ENCODE measurements at places on chromosomes 5 and 9.

- no peak for DNase-seq
Observed at GRCh38 chr5:165809914-165810313, 2304.5 kb downstream of the MAT2B start.

DNA sequence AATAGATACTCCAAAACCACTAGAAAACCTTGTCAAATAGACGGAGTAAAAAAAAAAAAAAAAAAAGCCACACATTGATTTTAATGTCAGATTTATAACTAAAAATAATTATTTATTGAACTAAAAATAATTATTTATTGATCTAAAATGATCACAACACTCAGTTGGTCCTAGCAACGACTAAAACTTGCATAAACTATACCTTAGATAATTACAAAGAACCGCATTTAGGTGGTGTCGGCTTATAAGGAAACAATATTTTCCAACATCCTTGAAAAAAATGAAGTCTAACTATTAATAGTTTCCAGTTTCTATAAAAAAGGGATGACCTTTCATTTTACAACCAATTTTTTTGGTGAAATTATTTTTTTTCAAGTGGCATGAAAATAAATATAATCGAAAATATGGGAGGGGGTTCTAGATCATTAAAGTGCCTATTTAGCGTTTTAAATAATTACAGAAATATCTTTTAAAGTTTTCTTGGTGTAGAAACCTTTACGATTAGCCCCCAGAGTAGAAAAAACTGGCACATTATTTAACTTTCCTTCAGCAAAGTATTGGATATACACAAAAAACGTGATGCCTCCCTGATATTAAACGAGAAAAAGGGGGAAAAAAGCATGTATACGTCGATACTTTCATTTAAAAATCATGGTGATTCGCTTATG lies 3.7 kb downstream of the ARRDC3 start:
- DNase-seq = no peak

GRCh38 chr9:26650325-26650724 lies 242.3 kb downstream of the CAAP1 start:
- no peak for DNase-seq

- no peak for DNase-seq
Observed at GRCh38 chr9:114431770-114432169, 44.0 kb upstream of the AKNA start.

DNA sequence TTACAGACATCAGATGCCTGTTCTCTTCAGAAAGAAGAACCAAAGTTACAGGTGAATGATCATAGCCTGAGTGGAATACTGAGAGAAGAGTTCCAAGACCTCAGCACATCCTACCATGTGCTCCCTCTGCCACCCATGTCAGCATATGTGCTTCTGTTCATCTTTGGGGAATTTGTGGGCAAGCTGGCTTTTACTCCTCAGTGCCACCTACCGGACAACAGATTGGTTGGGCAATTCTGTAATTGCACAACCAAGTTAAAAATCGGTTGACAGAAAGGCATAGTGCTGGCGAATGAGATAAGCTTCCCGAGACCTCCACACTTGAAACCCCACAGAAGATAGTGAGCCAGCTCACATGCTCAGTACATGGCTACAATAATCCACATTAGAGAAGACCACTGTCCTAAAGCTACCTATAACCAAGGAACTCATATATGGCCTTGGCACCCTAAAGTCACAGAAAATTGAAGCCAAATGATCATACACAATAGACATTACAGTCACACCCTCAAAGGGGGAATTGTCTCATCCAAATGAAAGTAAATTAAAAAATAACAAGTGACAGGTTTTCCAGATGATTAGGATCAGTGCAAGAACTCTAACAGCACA lies 1238.0 kb upstream of the NUDT12 start:
- no peak for DNase-seq

DNA sequence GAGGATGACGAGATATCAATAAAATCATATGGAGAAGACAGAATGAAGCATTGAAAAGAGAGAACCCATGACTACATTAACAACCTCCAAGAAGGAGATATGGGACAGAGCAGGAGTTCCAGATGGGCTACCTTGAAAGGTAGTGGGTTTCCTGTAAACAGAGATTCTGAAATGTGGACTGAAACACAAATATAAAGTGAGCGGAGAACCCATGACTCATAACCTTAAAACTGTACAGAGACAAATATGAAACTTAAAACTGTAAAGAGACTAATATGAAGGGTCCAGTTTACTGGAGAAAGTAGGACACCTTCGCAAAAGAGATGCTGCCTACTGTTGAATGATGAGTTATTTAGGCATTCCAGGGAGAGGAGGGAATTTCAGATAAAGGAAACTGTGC lies 383.7 kb downstream of the CAAP1 start:
- no peak for DNase-seq

DNA sequence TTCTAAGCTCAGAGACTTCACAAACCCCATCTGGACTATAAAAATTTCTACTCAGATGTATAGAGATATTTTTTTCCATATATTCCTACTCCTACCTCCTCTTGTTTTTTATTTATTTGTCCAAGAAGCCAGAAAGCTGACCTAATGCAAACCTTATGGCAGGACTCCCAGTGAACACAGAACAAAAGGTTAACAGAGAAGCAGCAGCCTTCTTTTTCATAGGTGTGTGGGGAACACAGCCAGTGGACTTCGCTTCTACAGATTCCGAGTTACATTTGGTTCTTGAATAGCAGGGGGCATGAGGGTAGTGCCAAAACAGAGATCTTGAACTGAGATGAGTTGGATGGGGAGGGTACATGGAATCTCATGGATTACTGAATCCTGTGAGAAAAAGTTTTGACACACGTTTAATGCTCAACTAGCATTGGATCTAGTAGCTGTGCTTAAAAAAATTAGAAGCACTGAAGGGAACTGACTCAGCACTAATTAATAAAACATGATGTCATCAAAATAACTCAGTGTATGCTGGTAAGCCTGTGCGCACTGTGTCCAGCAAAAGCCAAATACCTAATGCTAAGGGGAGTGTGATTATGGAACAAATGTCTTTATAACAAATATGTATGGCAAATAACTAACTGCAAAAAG lies 240.1 kb downstream of the GABRB2 start:
- DNase-seq = no peak

GRCh38 chr5:52838326-52839015 lies 50.8 kb downstream of the ITGA1 start:
- no peak for DNase-seq

DNA sequence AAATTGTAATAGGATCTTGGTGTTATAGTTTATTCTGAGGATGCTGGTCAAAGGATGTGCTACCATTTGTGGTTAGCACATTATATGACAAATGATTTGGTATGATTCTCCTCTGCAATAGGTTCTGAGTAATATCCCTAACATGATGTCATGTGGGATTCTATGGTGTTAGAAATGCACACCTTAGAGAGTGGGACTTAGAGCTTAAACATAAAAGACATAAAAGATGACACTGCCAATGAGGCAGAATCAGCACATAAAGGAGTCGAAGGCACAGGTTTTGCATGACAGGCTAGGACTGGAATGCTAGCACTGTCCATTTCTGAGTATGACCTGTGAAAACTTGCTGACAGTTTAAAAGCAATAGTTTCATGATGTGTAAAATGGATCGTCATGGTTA lies 100.4 kb downstream of the OSTF1 start:
- DNase-seq = no peak

GRCh38 chr5:168204165-168204564 lies 87.3 kb upstream of the WWC1 start:
- DNase-seq = no peak

DNA sequence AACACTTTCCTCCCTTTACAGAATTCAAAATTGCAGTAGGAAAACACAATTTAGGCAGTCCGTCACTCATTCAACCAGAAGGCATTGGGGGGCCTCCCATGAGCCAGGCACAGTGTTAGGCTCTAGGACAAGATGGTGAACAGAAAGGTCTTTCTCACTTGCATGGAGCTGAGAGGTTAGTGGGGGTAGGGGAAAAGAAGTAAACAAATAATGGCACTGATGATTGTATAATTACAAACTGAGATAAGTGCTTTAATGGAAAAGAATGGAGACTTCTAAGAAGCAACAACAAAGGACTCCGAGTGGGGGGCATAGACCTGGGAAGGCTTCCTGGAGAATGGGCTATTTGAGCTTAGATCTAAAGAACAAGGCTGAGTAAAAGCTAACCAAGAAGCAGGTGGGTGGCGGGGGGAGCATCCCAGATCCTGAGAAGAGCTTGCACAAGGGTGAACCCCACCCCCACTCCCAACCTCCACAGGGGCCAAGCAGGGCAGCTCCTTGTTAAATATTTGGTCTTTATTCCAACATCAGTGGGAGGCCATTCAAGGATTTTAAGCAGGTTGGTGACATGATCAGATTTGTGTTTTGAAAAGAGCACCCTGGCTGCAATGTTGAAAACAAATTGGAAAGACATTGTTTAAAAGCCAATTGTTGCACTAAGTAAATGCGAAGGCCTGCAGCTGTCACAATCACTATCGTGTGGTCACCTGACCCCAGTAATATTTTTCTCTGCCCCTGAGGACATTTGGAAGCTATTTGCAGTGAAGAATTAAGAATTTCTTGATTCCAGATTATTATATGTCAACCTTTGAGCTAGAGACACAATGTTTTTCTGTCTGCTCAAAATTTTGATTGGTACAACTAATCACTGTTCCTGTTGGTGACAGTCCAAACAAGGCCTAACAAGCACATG lies 73.9 kb upstream of the EFNA5 start:
- DNase-seq = no peak

GRCh38 chr9:136117916-136118319 lies 757 bp downstream of the TMEM250 start:
- no peak for DNase-seq

GRCh38 chr9:7790022-7790818 lies 9.4 kb downstream of the DMAC1 start:
- DNase-seq = no peak

DNA sequence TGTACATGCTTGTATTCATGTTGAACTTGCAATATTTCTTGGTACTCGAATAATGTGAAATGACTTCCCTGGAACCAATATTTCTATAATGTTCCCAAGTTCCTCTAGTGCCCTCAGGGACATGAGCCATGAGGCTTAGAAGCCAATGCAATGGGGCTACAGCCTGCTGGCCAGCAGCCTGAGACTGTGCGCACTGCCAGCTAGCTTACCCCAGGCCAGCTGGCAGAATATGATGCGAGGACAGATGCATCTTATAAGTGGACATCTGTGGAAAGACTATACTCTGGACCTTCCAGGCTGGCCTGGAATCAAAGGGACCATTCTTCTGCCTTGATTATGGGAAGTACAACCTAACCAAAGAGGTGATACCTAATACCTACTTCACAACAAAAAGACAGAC lies 1862.0 kb upstream of the ACO1 start:
- DNase-seq = no peak

DNA sequence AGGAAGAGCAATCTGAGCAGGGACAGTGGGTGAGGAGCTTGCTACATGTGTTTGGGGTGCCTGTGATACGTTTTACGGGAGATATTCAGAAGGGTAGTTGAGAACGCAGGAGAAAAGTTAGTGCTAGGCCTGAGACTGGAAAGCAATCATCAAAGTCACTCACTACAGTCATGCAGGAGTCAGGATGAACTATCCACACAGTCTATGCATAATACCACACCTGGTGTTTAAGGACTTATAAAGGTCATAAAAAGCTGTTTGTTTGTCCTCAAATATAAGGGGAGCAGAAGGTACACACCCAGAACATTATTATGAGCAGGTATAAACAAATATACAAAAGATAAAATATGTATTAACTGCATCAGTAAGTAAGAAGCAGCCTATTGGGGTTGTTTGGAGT lies 176.6 kb downstream of the GNA14 start:
- no peak for DNase-seq

- DNase-seq = no peak
Observed at GRCh38 chr5:57549566-57549965, 67.0 kb upstream of the ACTBL2 start.
